NT2/D1 (cell line): ENCODE measurements at places on chromosomes 1 and 21.

- no peak for DNase-seq
Measured at GRCh38 chr1:145892486-145893087, 6.9 kb upstream of the ANKRD35 start.

DNA sequence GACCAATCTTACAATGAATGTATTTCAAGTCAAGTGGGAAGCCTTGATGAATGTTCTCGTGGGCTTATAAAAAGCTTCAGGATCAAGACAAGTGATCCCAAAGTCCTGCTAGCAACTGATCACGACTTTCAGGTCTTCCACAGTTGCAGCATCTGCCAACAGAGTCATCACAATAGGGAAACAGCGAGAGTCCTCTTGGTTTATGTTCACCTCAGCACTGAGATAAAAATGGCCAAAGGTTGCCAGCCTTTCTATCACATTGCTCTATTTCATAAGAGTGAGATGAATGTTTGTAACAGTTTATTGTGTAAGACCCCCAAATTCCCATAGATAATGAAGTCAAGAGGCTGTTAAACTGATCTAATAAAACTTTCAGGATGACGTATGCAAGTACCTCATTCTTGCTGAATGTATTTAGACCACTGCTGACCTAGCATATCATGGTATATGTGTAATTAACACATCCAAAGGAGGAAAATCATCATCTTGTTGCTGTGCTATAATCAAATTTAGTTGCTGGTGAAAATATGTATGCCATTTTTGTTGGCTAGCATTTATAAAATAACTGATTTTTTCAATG, 150.6 kb downstream of the TGFBR3 start:
- DNase-seq = no peak

GRCh38 chr1:226781937-226782609, 43.0 kb upstream of the ITPKB start:
- DNase-seq = no peak

GRCh38 chr1:65372557-65372956, 47.9 kb upstream of the LEPR start:
- DNase-seq = no peak

GRCh38 chr21:21018821-21019220, 20.6 kb downstream of the NCAM2 start:
- DNase-seq = no peak

DNA sequence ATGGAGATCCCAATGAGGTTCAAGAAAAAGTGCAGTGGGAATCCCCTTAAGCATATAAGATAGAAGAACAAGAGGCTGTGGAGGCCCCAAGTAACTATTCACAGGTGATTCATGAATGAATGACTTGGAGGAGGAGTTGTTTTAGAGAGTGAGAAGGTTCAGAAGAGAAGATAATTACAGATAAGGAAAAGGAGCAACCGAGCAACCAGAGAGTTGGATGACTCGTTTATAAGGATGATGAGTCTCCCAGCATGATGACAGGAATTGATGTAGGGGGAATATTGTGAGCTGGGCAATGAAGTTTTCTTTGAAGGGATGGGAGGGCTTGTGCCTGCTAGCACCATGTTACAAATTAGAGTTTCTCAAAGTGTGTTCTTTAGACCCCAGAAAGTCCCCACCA, 9.8 kb downstream of the C8A start:
- DNase-seq = no peak

GRCh38 chr1:173353350-173353749, 123.8 kb upstream of the PRDX6 start:
- DNase-seq = no peak

DNA sequence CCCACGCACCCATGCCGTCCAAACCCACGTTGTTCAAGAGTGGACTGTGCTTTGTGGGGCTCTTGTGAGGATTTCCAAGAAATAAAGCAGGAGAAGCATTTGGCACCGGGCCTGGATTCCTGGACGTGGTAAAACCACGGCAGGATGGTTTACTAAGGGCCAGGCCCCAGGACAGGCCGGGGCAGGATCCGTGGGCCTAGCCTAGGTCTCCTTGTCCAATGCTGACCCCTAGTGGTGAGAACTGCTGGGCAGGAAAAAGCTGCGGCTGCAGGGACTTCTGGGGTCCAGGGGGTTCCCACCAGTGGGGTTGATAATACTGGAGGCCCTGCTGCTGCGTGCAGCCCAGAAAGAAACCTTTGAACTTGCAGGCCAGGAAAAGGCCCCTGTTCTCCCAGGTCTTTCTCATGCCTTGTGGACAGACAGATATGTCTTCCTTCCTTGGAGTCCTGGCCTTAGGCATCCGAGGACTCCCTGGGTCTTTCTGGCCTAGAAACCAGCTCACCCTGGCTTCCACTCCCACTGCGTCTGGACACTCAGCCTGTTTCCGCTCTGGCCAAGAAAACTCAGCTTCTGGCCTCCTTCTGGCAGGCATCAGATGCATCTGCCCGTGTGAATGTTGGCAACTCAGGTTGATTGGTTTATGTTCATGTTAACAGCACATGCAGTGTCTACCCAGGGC, 106.9 kb upstream of the TMEM51 start:
- DNase-seq = peak; percentile 46

GRCh38 chr1:3749512-3749911, 2.7 kb upstream of the CCDC27 start:
- no peak for DNase-seq

DNA sequence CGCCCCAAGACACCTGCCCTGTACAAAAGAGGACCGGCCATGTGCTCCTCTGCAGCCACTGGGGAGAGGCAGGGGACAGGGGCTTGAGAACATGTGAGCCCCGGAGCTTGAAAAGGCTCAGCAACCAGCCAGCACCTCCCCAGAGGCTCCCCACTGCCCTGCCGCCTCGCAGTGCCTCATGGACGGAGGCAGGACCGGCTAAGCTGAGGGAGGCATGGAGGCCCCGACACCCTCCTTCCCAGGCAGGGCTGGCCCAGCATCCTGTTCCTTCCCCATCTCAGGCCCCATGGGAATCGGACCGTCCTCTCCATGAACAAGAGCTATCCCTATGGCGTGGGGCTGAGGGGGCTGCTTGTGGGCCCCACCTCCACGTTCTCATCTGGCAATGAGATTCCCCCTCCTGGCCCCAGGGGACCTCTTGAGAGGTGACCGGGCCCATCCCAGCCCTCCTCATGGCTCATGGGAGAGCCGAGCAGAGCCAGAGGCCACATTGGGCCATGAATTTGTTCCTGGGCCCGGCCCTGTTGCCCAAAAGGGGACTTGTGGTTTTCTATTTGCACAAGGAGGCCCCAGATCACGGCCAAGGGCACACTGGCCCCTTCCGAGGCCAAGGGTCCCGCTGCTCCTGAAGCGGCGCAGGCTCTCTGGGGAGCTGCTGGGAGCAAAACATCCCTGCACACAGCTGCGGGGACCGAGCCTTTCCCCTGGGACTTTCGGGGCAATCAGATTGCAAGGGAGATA, 65.2 kb upstream of the ARHGEF16 start:
- no peak for DNase-seq

DNA sequence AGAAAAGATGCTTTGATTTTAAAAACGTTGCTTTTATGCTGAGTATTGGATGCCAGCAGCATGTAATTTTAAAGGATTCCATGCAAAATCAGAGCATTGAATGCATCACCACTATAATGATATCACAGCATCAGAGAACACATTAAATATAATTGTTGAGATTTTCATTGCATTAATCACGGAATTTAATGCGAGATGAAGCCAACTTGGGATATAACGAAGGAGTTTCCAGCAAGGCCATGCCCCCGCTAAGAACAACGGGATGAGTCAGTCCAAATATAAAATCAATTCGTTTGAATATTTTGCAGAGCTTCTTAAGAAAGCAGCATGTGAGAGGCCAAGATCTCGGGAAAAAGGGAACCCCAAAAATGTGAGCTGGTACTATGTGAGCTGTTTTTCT, 423.4 kb upstream of the CHRM3 start:
- DNase-seq = no peak

- DNase-seq = no peak
Measured at GRCh38 chr1:12173631-12174121, 6.9 kb downstream of the TNFRSF1B start.

GRCh38 chr1:94011709-94012595, 102.7 kb upstream of the GCLM start:
- no peak for DNase-seq

GRCh38 chr1:103333141-103333540, 192.4 kb upstream of the RNPC3 start:
- no peak for DNase-seq

GRCh38 chr21:26170471-26171257, at the start of gene APP:
TSS of gene APP (minus strand) at chr21:26170770. CDS start at chr21:26170620, 150 bp downstream.
- no peak for DNase-seq

- no peak for DNase-seq
Measured at GRCh38 chr1:203600782-203601513, 25.7 kb upstream of the ATP2B4 start.

DNA sequence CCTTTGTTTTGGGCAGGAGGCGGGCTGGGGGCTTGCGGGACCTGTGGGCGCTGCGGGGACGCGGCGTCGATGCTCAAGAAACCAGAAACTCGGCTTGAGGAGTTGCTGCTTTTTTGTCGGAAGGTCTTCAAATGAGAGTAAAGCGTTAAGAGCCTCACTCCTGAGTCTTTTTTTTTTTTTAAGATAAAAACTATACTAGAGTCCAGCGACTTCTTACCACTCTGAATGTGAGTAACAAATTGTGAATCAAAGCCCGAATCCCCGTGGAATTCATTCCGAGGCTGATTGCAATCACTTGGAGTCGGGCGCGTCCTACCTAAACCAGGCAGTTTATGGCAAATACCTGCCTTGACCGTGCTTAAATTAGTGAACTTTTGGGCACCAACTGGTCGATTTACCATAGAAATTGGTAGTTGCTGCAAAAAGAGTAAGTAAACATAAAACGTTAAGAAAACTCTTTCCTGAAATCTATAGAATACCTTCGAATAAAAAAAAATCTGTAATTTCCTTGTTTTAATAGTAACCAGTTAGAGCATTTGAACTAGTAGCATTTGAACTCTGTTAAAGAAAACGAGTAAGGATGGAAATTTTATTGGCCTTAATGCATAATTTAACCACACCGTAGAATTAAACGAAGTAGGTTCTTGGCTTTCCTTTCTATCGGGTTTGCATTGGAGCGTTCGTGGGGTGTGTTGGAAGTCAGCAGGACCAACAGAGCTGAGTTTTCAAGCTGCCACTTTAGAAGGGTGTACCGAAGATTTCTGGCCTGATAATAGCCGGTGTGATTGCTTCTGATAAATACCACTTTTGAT, 769 bp downstream of the GPSM2 start:
- no peak for DNase-seq

DNA sequence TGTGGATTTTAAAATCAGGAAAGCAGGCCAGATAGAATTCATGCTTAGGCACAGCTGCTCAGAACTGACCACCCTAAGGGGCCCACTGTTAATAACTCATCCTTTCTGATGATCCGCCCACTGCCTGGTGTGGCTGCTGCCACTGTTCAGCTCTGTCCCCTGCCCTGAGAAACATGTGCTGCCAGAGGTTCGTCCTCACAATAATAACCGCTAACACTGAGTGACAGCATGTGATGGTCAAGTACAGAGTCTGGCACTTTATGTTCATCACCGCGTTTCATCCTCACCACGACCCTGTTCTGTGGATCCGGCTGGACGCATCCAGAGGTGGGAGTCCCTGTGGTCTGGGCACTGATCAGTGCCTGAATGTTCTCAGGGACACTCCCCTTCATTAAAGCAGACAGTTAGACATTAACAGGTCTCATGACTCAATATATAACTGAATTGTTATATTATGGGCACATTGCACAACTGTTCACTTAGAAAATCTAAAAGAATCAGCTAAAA, 108.6 kb downstream of the SIM2 start:
- no peak for DNase-seq

- DNase-seq = no peak
Measured at GRCh38 chr1:11720525-11720924, 15.4 kb upstream of the AGTRAP start.

GRCh38 chr1:34690269-34690668, 64.6 kb upstream of the GJB5 start:
- DNase-seq = no peak

DNA sequence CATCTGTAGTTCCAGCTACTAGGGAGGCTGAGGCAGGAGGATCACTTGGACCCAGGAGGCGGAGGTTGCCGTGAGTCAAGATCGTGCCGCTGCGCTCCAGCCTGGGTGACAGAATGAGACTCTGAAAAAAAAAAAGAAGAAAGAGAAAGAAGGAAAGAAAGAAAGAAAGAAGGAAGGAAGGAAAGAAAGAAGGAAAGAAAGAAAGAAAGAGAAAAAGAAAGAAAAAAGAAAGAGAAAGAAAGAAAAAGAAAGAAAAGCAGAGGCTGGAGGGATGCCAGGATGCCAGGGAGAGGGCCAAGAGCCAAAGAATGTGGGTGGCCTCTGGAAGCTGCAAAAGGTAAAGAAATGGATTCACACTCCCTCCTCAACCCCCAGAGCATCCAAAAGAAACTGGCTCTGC, 8.2 kb upstream of the KCNE2 start:
- no peak for DNase-seq

- DNase-seq = no peak
Measured at GRCh38 chr1:29196863-29197589, 15.3 kb upstream of the SRSF4 start.

DNA sequence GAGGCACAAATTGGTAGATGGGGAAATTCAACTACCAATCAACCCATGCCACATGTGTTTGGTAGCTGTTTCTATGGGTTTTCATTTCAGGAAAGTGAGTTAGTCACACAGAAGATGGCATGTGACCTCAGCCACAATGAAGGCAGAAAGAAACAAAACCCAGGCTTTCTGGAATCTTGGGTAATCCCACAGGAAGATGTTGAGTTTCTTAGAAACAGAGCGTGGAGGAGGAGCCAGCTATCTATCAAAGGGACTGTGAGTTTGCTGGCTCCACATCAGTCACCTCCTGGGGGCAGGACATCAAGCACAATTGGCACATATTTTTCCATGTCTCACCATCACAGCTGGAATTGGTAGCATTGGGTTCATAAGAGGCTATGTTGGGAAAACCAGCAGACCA, 188.9 kb upstream of the PLXNA2 start:
- DNase-seq = no peak

DNA sequence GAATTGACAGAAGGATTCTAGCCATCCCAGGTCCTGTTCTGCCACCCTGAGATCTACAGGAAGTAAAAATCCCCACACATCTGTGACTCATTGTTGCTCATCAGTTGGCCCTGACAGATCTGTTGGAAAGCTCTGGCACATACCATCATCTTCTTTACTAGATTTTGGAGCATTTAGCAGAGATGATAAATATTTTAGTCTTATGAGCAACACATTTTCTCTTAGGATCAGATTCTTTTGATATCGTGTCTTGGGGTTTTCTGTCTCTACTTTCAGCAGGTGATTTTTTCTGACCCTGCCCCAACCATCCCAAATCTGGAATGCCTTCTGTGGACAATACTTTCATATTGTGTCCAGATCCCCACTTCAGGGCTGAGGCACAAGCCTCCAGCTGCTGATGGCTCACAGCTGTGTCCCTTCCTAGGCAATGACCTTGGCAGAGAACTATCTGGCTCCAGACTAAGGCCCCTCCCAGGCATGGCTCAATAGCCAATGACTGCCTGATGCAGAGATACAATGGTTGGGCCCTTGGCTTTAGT, 102.8 kb downstream of the GDAP2 start:
- DNase-seq = no peak

- DNase-seq = peak; percentile 89
Measured at GRCh38 chr1:176949033-176949662, 215.4 kb downstream of the ASTN1 start.

- peak; percentile 86 for DNase-seq
Measured at GRCh38 chr1:237562242-237562823, 328.4 kb downstream of the ZP4 start.

- DNase-seq = no peak
Measured at GRCh38 chr1:106889583-106889982, 166.9 kb upstream of the PRMT6 start.
